ENCODE measurements at places on chromosomes 11 and 22.

DNA sequence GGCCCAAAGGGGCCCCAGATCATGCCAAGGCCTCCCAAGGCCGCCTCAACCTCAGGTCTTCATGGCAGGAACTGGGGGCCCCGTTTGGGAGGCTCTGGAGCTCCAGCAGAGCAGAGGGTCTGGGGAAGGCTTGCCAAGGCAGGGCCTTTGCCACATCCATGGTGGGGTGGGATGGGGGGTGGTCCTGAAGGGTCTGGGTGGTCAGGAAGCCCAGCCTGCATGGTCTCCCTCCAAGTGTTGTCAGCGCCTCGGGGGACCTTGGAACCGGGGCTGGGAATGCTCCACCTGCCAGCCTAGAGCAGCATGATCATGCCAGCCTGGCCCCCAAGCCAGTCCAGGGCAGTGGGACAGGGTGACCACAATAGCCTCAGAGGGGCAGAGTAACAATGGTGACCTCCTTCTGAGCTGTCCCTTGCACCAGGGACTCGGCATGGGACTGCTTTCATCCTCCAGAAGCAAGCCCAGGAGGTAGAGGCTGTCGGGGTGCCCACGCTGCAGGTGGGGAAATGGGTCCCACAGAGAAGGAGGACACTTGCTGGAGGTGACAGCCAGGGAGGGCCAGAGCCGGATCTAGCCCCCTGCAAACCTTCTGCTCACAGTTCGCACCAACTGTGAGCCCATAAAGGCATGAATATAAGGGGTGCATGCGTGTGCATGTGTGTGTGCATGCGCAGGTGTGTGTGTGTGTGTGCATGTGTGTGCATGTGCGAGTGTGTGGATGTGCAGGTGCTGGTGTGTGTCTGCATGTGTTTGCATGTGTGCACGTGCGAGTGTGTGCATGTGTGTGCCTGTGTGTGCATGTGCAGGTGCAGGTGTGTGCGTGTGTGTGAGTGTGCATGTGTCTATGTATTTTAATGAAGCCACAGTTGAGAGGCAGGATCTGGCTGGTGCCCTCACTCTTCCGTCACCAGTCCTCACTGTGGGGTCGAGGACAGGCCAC, 63.8 kb downstream of the MYEOV start:
- DNase-seq, result no peak

DNA sequence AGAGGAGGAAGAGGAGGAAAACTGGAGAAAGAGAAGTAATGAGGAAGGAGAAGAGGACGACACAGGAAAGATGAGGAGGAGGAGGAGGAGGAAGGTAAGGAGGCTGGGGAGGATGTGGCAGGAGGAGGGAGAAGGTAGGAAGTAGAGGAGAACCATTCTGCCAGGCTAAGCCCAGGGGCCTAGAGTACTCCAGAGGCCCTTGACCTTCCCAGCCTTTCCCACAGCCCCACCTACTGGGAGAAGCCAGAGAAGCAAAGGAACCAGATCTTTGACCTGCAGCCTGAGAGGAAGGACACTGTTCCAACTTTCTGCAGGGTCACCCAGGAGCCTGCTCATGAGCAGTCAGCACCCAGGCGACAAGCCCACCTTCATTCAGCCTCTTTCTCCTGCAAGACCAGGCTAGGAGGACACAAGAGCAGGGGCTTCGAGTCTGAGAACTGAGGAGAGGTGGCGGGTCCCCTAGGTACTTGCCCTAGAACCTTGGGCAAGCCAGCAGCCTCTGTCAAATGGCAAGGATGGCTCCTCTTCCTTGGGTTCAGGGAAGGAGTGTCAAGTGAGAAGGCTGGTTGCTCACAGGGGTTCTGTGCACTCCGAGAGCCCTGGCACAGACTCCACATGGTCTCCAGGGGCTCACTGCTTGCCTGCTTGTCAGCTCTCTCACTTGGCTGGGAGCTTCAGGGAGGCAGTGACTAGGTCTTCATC, 27.9 kb upstream of the OAF start:
- peak; percentile 70 for DNase-seq

DNA sequence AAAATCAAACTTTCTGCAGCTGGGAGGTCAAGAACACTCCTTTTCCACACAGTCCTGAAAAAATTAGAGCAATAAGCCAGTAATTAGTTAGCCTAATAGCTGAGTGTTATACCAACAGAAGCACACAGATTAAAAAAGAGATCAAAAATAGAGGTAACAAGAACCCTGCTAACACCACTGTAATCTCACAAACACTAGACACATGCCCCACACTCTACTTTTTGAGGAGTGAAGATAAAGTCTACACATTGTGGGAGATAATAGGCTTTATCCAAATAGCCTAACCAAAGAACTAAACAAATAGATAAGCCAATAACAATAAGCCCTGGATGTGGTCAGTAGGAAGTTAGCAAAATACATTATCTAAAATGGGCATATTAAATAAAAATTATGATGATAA, 372.7 kb upstream of the ANO5 start:
- DNase-seq, result no peak

GRCh38 chr11:75325713-75326438, 25.6 kb downstream of the ARRB1 start:
- DNase-seq, result no peak

- no peak for DNase-seq
Observed at GRCh38 chr11:35588627-35589026, 29.6 kb upstream of the FJX1 start.

GRCh38 chr11:119155733-119156492, 7.1 kb downstream of the ABCG4 start:
- peak; percentile 53 for DNase-seq

GRCh38 chr11:59810189-59810910, at the start of gene MRPL16:
TSS of gene MRPL16 (minus strand) at chr11:59810778. CDS start at chr11:59810658, 120 bp downstream.
- peak; percentile 96 for DNase-seq

DNA sequence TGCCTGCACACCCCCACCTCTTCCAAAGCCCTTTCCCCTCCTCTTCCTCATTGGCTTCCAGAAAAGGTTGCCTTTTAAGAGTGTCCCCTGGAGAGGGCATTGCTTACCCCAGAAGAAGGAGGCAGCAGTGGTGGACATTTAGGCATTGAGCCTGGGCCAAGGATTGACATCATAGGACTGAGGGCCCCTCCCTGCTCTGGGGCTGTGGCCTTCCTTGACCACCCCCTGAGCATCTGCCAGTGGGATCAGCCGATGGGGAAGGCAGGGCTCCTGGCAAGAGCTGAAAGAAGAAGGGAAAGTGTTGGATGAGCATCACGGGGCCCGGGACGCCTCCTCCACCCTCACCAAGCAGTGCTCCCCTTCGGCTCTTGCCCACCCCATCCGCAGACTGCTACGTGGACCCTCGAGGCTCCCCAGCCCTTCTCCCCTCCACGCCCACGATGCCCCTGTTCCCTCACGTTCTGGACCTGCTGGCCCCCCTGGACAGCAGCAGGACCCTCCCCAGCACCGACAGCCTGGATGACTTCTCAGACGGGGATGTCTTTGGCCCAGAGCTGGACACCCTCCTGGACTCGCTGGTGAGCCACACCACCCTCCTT, 37.4 kb downstream of the ZC3H7B start:
- DNase-seq, result no peak

- DNase-seq, result peak; percentile 6
Observed at GRCh38 chr11:16796311-16796710, 57.9 kb downstream of the C11orf58 start.

DNA sequence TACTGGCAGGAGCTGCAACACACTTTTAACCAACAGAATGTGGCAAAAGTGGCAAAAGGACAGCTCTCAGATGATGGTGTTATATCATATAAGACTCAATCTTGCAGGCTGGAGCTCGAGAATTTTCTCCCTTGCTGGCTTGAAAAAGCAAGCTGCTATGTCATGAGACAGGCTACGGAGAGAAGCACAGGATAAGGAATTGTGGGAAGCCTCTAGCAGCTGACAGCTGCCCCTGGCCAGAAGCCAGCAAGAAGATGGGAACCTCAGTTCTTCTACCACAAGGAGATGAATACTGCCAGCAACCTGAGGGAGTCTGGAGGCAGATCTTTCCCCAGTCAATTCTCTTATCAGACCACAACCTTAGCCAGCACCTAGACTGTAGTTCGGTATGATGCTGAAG, 24.6 kb downstream of the FXYD6 start:
- DNase-seq, result peak; percentile 18

GRCh38 chr22:41411021-41411851, 29.5 kb downstream of the TEF start:
- DNase-seq, result no peak

DNA sequence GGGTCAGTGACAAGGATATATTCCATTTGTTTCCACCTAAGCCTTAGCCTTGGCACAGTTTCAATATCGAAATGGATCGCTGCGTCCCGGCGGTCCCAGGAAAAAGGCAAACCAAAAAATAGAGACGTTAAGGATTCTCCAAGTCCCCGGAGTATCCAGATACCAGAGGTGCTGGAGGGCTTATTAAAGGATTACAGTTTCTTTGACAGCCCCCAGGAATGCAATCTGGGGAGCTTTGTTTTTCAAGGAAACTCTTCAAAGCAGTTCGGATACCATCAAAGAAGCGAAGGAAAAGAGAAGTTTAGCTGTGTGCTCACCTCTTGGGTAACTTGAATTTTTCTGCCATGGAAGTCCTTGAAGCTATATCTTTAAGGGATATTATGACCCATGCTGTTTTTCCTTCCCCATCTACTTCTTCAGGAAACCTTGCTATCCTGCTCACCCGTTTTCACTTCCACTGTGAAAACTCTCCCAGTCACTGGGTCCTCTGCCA, 600 bp upstream of the GPR83 start:
- no peak for DNase-seq

DNA sequence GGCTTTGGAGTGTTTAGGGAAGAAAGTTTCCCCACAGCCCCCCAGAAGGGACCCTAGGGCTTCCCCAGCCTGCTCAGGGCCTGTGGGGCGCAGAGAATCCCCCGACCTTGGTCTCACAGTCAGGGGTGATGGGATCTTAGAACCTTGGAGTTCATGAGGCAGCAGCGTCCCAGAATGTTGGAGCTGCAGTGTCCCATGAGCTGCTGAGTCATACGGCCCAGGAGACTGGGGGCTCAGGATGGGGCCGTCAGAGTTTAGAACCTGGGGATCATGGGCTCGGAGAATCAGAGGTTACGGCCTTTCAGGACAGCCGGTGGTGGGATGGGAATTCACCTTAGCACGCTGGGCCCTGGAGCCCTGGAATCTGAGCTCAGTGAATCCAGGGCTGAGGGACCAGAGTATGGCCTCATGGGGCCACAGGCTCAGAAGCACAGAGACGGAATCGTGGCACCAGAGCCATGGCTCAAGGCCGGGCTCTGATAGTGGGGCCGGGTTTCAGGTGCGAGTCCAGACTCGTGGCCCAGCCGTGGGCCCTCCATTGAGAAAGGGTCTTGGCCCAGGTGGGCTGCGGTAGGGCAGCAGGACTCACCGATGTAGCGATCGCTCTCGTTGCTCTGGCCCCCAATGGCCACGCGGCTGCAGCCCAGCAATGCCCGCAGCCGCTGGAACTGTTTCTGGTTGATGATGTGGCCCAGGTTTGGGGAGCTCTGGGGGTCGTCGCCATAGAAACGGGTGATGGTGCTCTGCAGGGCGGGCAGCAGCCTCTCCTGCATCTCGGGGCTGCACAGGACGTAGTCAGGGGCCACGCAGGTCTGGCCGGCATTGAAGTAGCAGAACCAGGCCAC, 9.5 kb downstream of the ALDH3B2 start:
- DNase-seq, result no peak

- no peak for DNase-seq
Observed at GRCh38 chr11:77087723-77088225, 14.9 kb upstream of the OMP start.

GRCh38 chr11:114758627-114759026, 80.3 kb downstream of the NXPE2 start:
- DNase-seq, result no peak

GRCh38 chr11:69686856-69687255, 11.7 kb upstream of the LTO1 start:
- DNase-seq, result no peak

DNA sequence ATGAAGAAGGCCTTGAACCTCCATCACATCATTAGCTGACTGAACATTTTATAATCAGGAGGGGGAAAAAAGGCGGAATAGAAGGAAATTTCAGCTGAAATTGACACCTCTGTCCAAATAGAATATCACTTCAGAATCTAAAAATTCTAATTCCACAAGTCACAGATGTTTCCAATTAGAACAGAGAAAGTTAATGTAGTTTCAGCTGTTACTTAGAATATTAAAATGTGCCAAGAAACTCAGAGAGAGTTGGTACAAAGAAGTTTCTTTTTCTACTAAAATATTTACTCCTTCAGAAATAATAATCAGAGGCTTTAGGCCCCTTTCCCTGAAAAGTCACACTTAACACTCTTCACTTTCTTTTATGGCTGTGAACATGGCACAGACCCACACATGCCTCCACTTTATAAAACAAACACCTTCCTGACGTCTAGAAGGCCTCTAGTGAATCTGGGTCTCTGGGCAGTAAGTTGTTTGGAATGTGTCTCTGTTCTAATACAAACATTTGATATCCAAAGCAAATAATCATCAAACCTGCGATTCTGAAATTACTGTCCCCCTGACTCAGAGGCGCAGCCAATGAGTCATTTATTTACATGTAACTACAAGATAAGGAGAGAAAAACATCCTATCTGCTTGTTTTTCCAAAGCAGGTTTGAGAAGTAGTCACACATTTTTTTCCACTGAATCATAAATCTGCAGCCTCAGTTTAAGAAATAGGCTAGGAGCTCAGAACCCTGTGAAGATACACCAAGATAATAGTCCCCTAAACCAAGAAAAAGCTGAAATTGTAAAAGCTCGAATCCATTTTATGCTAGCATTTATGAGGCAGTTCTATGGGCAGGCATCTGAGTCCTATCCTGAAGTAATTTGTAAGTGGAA, 148.4 kb downstream of the ME3 start:
- peak; percentile 69 for DNase-seq

DNA sequence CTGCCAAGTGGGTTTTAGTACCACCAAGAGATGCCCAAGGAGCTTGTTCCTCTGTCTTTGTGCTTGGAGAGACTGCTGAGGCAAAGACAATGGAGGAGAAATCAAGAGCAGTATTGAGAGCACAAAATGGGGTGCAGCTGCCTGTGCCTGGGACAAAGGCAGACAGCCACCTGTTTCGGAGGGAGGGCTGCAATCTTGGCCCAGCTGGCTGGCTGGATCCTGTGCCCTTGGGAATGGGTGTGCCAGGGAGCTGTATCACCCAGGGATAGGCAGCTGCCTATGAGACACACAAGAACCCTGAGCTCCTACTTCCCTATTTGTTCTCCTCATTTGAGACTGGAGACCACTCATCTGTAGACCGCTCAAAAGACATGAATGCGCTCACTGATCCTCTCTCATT, 23.3 kb upstream of the CHRM4 start:
- no peak for DNase-seq

GRCh38 chr22:29715240-29715639, 4.6 kb upstream of the CABP7 start:
- no peak for DNase-seq

- no peak for DNase-seq
Observed at GRCh38 chr11:27693398-27693797, 6.9 kb downstream of the BDNF start.
